Breast epithelium (tissue), 4 donors: ENCODE measurements at places on chromosomes 4 and X.

DNA sequence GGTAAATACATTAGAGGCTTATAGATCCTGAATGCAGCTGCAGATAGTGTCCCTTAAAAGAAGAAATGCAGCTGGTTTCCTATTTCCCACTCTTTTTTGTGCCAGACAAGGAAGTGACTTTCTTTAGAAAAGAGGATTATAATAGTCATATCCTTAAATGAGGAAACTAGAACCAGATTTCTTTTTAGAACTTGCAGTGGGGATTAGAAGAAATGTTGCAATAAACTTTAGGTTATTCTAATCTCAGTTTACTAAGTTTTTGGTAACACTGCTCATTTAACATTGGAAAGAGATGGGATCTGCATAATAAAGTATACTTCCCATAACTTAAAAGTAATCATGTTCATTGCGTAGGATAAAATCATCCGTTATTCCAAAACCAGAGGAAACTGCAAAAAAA lies 101.9 kb downstream of the SLIT2 start:
- H3K36me3 ChIP-seq, result no peaks in the 10 kb centered on the region
- H3K27ac ChIP-seq, result no peak overlapping the region
- no peaks in the 10 kb centered on the region for H3K4me1 ChIP-seq

GRCh38 chrX:124641737-124642491 lies 295.6 kb downstream of the SH2D1A start:
- no peak for DNase-seq
- H3K27ac ChIP-seq, result no peak overlapping the region
- H3K4me1 ChIP-seq, result no peaks in the 10 kb centered on the region
- no peak overlapping the region for H3K4me3 ChIP-seq
- no peaks in the 10 kb centered on the region for H3K36me3 ChIP-seq

DNA sequence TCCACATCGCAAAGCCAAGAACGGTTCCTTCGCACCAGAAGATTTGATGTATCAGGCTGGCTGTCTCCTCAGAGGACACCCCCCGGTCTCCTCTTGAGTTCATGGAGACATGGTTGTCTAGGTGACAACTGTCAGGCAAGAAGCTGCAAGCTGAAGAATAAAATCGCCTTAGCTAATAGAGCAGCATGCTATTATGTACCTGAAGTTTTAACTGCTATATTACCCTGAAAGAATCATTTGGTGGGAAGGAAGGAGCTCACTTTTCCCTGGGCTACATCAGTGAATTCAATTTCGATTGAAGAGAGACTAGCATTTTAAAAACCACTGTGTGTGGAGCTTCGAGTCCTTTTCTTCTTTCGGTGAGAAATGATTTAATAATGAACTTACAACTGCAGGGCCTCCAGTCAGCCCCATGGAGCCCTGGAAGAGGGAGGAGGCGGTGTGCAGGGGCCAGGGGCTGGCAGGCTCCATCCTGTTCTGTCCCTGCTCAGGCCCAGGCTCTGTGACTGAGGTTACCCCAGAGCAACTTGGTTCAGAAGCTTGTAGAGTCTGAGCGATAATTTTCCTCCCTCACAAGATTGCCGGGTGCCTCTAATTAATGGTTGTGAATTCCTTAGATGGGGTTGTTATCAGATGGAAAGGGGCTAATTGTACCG lies 191.3 kb downstream of the MID1IP1 start:
- no peak overlapping the region for H3K27ac ChIP-seq
- no peak for DNase-seq
- no peaks in the 10 kb centered on the region for H3K27me3 ChIP-seq
- no peaks in the 10 kb centered on the region for H3K36me3 ChIP-seq

- DNase-seq, result no peak
- H3K27ac ChIP-seq, result no peak overlapping the region
- H3K4me3 ChIP-seq, result no peak overlapping the region
These were observed 71.7 kb downstream of the PCYT1B start for GRCh38 chrX:24575496-24575895.

DNA sequence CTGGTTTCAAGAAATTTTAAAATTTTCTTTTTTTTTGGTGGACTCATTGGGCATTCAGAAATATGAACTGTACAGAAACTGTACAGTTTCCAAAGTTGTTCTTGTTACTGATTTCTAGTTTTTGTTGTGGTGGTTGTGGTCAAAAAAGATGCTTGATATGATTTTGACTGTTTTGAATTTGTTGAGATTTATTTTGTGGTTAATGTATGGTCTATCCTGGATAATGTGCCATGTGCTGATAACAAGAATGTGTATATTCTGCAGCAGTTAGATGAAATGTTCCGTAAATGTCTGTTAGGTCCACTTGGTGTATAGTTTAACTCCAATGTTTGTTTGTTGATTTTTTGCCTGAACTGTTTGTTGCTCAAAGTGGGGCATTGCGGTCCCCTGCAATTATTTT lies 127.6 kb upstream of the NUDT6 start:
- H3K4me1 ChIP-seq, result no peaks in the 10 kb centered on the region
- no peak overlapping the region for H3K4me3 ChIP-seq
- no peaks in the 10 kb centered on the region for H3K27me3 ChIP-seq
- DNase-seq, result no peak
- H3K36me3 ChIP-seq, result no peaks in the 10 kb centered on the region
- H3K27ac ChIP-seq, result no peak overlapping the region
